ENCODE measurements at places on chromosomes 1 and 21. TPM values are rescaled to one million over a fixed set of nuclear protein-coding genes. Genes with fewer than 3 reads are reported as not detected.

Gene REN
- total RNA-seq = not detected

DNA sequence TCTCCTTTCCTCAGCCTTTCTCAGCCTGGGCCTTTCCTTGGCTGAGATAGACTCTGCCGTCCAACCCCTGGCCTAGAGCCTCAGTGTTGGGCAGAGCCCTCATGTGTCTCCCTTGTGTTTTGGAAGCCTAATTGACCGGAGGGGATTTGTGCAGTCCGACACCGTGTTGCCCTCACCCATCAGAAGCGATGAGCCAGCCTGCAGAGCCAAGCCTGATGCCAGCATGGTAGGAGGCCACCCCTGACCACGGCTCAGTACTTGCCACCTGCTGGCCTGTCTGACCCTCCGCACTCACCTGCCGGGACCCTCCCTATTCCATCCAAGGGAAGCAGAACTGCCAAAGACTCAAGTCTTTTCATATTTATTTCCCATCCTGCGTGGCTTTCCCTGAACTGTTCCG lies 9.3 kb upstream of the SFN start:
- DNase-seq = no peak

- peak; percentile 44 for DNase-seq
Observed at GRCh38 chr1:226308166-226308722, 720 bp downstream of the LIN9 start.

DNA sequence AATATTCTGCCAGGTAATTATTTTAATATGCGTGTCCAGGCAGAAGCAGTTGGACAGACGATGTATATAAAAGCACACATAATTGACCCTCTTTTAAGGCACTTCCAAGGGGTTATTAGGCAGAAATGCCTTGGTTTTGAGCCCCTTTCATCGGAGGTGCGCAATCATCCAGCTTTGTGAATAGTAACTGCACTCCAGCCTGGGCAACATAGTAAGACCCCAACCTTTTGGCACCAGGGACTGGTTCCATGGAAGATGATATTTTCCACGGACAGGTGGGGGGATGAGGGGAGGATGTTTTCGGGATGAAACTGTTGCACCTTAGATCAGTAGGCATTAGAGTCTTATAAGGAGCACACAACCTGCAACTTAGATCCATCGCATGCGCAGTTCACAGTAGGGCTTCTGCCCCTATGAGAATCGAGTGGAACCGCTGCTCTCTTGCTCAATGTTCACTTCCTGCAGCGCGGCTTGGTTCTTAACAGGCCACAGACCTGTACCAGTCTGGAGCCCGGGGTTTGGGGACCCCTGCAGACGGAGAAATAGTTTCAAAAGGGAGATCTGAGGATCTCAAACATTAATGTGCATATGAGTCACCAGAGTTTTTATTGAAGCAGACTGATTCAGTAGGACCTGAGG lies 1.8 kb upstream of the MCOLN2 start:
- peak; percentile 35 for DNase-seq

DNA sequence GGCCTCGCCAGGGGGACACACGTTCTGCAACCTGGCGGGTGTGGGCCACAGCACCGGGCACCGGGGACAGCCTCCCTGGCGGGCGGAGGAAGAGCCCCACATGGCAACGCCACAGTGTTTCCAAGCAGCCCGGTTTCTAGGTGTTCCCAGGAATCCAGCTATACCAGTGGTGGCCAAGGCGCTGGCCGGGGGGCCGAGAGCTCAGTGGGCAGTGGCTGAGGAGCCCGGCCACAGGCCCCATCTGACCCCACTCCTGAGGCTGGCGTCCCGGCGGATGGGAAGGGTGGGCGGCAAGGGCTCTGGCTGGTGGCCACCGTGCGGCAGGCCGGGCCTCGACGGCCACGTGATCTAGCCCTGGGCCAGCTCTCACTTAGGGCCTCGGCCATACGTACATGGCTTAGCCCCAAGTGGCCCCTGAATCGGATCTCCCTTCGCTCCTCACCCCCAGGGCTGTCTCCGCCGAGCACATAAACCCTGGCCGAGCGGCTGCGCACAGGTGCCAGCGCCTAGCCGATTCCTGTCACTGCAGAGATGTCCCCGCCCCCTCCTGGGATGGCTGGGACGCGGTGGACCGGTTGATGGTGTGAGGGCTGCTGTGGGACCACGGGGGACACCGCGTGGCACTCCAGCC lies 68.7 kb downstream of the MORN1 start:
- no peak for DNase-seq

- DNase-seq = no peak
Observed at GRCh38 chr1:219587801-219588561, 24.9 kb downstream of the ZC3H11B start.

DNA sequence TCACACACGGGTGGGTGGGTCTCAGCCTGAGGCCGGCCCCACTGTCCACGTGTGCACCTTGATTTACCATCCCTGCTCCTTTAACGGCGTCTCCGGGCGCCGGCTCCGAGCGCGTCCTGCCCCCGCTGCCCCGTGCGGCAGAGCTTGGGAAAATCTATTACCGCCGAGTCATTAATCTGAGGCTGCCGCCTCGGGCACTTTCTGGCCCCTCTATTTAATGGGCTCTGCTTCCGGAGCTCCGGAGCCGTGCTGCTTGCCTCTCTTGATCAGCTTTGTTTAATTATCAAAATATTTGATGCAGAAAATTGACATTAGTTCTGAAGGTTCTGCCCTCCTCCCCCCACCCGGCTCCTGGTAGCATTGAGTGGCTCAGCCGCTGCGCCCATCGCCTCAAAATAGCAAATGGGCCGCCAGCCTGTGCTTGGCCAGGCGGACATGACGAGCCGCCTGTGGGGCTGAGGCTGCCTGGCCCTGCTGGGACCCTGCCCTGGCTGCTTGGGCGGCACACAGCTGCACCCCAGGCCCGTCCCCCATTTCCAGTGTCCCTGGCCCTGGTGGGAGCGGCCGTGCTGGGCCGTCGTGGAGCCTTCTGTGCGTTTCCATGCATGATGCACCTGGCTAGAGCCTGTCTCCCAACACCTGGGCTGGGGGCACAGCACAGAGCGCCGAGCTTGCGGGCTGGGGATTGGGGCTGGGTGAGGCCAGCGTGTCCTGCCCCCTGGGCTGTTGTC lies 81.6 kb upstream of the TTC34 start:
- DNase-seq = no peak

DNA sequence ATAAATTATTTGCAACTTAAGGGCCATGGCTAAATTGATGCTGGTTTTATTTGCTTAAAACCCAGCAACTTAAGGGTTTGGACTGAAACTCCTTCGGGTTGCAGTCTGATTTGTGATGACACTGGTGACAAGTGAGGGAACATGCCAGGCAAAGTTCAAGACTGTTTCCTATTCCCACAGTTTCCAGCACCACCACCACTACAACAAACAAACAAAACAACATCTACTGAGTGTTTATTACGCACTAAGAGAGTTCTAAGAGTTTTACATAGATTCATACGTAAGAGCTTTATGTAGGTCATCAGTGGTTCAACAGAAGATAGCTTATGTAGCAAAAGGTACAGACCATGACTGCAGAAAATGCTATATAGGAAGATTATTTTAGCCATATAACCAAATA lies 1582.1 kb downstream of the BRINP3 start:
- no peak for DNase-seq

DNA sequence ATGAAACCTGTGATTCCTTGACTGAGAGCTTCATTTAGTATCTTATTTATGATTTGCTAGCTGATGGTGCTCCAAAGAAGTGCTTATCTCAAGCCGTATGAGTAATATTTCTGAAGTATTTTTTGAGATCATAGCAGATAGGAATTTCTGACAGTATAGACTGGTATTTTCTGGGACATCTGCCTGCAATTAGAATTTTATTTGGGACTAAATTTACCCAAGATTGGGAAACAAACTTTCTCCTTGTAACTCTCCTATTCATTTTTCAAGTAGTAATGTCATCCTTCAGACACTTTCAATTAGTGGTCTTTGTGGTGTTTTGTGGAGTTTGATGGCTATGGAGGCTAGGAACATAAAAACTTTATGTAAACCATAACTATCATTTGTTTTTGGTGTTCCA lies 597.2 kb upstream of the ZP4 start:
- no peak for DNase-seq

DNA sequence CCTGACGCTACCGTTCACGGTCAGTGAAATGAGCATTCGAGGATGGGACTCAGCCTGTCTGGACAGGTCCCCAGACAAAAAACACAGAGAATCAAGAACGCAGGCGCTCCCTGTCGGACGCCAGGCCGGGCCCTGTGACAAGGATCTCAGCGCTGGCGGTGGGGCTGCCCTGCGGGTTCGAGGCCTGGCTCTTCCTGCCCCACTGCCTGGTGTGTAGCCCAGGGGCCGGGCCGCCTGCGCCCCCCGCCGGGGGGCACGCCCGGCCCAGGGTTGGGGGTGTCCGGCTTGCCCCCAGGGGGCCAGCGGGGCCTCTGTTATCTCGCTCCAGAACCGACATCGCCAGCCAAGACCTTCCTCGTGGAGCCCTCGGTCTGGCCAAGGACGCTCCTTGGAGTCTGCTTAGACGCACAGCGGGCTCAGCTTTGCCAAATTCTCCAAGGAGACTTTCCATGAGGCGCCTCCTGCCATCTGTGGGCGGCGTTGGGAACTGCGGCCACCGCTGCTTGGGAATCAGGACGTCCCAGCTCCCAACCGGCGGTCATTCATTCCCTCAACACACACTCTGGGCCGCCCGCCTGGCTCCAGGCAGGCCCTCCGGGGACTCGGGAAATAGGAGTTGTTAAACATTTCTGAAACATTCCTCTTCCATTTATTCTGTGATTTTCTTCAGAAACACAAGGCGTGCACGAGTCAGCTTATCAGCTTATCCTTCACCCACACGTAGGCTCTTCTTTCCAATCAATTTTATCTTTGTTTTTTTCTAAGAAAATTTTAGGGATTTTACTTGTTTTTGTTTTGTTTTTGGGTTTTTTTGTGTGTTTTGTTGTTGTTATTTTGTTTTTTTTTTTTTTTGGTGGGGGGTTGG lies 11.3 kb upstream of the RIPK4 start:
- DNase-seq = peak; percentile 90

DNA sequence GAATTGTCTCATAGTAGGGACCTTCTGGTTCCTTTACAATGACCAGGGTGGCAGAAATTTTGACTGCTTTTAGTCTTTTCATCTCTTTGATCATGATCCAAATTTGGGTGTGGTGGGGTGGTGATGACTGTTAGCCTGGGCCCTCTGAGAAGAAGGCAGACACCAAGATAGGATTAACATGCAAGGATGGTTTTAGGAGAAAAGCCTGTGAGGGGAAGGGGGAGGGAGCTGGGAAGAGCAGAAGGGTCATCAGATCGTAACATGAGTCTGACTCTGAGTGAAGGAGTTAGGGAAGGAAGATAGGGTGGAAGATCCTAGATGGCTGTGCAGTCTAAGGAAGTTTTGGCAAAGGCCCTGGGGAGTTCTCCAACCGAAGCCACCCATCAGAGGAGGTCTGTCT lies 28.5 kb upstream of the CAMSAP2 start:
- DNase-seq = no peak

GRCh38 chr1:13794231-13795187 lies 94.5 kb downstream of the PRDM2 start:
- no peak for DNase-seq

Gene TESK2
- 32.2 TPM for total RNA-seq

DNA sequence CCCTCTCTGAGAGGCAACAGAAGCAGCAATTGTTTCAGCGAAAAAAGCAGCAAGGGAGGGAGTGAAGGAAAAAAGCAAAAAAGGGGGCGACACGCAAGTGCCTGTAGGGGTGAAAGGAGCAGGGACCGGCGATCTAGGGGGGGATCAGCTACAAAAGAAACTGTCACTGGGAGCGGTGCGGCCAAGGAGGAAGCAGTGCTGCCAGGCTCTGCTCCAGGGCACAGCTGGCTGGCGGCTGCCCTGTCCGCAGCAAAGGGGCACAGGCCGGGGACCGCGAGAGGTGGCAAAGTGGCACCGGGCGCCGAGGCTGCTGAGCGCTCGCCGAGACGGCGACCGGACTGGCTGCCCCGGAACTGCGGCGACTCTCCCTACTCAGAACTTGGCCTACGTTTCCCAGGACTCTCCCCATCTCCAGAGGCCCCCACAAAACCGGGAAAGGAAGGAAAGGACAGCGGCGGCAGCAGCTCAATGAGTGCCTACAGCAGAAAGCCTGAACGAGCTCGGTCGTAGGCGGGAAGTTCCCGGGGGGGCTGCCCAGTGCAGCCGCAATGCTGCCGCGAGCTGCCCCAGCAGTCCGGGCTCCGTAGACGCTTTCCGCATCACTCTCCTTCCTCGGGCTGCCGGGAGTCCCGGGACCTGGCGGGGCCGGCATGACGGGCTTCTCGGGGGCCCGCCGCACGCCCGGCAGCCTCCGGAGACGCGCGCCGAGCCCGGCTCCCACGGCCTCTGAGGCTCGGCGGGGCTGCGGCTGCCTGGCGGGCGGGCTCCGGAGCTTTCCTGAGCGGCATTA lies 1.0 kb upstream of the CDKN2C start:
- peak; percentile 58 for DNase-seq

Gene INSRR
- not detected for total RNA-seq

DNA sequence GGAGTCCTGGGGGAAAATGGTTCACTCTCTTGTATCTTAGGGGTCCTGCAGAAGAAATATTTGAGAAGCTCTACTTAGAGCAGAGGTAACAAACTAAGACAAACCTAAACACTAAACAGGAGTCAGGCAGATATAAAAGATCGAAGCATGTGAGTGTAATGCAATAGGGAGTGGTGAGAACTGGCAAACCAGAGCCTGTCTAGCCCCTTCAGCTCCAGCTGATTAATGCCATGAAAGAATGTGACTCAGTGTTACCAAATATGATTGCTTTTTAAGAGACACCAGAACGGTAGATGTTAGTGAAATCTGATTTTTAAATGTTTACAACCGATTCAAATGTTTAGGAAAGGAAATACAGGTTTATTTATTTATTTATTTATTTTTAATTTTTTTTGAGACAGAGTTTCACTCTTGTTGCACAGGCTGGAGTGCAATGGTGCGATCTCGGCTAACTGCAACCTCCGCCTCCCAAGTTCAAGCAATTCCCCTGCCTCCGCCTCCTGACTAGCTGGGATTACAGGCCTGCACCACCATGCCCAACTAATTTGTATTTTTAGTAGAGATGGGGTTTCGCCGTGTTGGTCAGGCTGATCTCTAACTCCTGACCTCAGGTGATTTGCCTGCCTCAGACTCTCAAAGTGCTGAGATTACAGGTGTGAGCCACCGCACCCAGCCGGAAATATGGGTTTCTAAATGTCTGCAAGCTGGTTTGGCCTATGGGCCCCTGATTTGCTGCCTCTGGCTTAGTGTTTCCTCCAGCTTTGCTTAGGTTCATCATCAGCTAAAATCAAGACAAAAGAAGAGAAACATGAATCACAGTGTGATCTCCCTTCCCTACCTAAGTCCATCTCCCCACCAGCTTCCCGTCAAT lies 12.2 kb downstream of the TXNIP start:
- DNase-seq = peak; percentile 73

Gene CHI3L1
- not detected for total RNA-seq

GRCh38 chr1:67446893-67447292 lies 16.7 kb upstream of the SERBP1 start:
- no peak for DNase-seq

GRCh38 chr1:64922336-64922735 lies 44.0 kb downstream of the JAK1 start:
- no peak for DNase-seq

Gene OR2L13
- total RNA-seq = not detected

- DNase-seq = no peak
Observed at GRCh38 chr1:53326598-53327181, 1.2 kb downstream of the LRP8 start.
